Fibroblast of skin of abdomen (primary cell): ENCODE measurements at places on chromosomes 7 and 10.

GRCh38 chr10:47161465-47161864 lies 138.5 kb upstream of the GDF10 start:
- DNase-seq: no peak

- DNase-seq: no peak
Measured at GRCh38 chr10:77828377-77828776, 98.2 kb downstream of the DLG5 start.

GRCh38 chr7:121329191-121330052 lies 622 bp downstream of the WNT16 start:
- DNase-seq: no peak

GRCh38 chr7:157473051-157473569 lies 136.3 kb downstream of the DNAJB6 start:
- DNase-seq: no peak

DNA sequence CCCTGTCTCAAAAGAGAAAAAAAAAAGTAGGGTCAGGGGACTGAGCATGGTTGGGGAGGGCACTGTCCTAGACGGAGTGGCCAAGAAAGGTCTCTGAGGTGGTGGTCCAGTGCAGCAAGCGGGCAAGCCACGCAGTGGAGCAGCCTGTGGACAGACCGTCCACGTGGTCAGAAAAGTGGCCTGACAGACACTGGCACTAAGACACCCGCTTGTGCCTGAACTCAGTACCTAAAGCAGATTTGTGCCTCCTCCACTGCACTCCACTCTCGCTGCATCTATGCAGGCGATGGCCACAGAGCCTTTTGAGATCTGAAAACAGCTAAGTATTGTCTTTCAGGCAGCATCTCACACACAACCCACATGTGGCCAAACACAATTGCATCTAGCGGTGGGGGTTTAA lies 8.8 kb downstream of the ASB10 start:
- DNase-seq: no peak

GRCh38 chr7:80622541-80622940 lies 15.9 kb upstream of the CD36 start:
- DNase-seq: peak; percentile 59

- peak; percentile 67 for DNase-seq
Measured at GRCh38 chr7:24978843-24979469, 1.0 kb downstream of the OSBPL3 start.

DNA sequence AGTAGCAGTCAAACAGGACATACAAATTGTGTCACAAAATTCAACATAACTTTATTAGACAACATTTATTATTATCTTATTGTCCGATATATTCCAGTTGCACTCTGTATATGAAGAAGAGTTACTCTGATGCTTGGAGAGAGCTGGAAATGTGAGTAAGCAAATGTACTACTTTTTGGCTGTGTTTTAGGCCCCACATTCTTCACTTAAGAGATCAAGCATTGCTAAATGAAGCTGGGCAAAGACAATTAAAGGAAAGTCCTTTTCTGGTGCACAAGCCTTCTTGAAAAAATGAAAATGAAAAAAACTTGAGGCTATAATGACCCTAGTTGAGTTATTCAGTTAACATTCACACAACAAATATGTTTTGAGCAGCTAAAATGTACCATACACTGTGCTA lies 26.1 kb downstream of the MYPN start:
- peak; percentile 45 for DNase-seq

- DNase-seq: no peak
Measured at GRCh38 chr7:128431221-128431620, 21.4 kb upstream of the IMPDH1 start.

GRCh38 chr7:39693812-39694211 lies 70.4 kb downstream of the RALA start:
- DNase-seq: no peak

DNA sequence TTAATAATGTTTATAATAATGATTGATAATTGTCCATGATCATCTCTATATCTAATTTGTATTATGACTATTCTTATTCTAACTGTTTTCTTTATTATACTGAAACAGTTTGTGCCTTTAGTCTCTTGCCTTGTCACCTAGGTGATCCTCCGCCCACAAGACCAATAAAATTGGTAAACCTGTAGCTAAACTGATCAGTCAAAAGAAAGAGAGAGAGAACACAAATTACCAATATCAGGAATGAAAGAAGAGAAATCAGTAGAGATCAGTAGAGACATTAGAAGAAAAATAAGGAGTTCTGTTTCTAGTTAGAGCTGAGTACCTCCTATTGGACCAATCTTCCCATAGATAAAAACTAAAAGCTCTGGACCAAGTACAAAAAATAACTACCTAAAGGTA lies 6.1 kb upstream of the COA1 start:
- no peak for DNase-seq

- DNase-seq: no peak
Measured at GRCh38 chr7:132547821-132548220, 28.4 kb downstream of the PLXNA4 start.

- no peak for DNase-seq
Measured at GRCh38 chr7:146479040-146479439, 362.4 kb downstream of the CNTNAP2 start.

GRCh38 chr10:12690525-12691126 lies 310.9 kb downstream of the CCDC3 start:
- DNase-seq: no peak

DNA sequence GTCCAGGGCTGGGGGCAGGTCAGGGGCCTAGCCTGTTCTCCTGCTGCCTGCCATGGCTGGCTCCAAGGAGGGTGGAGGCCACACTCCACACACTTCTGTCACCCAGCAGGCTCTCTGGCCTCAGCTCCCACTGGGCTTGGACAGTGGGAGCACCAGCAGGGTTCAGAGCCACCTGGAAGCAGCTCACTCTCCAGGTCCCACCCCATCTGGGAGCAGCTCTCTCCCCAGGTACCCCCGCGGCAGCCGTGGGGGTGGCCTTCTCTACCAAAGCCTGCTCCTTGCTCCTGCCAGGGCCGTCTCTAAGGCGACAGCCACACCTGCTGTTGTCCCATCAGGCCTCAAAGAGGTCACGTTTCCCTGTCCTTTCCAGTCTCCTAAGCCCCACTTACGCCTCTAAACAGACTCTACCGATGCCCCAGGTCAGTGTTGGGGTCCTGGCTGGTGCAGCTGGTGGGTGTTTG lies 142.5 kb upstream of the RET start:
- no peak for DNase-seq

DNA sequence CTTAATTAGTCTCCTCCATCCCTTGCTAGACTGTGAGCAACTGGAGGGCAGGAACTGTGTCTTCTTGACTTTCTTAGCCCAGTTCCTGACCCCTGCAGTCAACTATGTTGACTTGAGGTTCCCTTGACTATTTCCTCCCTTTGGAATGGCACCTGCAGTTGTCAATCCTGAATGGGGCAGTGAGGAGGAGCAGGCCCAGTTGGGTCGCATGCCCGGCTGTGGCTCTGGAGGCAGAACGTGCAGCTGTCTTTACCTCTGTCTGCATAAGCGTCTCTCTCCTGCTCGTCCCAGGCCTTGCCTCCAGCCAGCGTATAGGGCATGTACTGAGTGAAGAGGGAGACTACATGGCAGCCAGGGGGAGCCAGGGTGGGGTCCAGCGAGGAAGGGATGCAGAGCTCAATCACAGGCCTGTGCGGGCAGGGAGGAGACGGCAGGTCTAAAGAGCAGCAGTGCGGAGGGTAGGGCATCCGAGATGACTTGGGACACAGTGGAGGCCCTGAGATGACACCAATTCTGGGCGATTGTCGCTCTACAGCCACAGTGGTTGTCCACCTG lies 26.8 kb downstream of the PYROXD2 start:
- no peak for DNase-seq

DNA sequence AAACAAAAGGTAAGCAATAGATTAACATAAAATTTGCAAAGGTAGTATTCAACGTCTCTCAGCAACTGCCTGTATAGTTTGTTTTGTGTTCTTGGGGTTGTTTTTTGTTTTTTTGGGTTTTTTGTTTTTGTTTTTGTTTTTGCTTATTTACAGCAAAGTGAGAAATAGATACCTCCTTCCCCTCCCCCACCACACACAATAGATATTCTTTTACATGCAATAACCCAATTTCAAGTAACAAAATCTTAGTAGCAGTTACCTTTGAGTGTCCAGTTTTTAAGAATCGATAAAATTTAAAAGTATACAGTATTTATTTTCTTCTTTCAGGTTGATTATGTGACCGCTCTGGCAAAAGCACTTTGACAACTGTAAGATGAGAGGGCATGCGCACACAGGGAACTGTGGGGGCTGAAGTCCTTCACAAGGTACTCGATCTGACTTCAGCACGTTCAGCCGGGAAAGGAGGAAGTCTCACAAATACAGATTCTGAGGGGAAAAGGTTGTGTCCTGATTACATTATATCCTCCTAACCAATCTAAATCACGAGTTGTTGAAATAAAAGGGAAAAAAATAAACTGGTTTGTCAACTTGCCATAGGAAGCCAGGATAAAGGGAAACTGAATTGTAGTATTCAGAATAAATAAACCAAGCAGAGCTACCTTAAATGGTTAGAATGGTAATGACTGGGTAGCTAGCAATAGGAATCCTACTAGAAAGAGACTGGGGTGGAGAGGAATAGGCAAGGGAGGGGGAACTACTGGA lies 47.8 kb downstream of the CPEB3 start:
- DNase-seq: peak; percentile 56

GRCh38 chr7:30702200-30702599 lies 19.9 kb upstream of the CRHR2 start:
- DNase-seq: no peak

DNA sequence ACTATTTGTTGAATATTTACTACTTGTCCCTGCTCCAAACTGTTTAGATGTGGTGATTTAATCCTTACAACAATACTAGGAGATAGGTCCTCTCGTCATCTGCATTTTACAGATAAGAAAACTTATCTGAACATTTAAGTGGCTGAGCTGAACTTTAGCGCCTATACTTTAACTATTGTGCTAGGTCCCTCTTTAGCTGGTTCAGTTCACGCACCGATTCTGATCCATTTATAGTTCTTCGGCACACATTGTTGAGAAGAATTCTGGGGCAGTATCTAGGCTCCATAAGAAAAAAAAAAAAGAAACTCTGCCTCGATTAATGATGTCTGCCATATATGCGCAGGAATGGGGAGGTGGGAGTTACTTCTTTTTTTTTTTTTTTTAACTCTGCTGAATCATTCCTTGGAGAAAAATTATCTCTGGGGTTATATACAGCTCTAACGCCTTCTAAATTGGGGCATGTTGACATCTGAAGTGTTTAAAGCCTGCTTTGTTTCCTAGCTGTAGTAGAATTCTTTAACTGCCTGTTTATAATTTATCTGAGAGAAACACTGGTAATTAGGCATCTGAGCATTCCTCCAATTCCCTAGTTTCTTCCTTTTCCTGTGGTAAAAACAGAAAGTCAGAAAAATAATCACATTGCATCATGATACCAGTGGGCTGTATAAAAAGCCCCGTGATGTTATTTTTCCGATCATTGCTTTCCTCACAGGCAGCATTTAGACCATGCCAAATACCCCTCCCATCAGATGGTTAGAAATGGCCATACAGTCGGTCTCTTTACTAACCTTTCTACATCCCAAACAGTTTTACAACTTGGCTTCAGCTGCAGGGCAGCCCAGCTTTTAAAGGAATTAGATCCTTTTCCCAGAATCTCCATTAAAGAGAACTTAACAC lies 98.5 kb upstream of the KDM7A start:
- DNase-seq: peak; percentile 19

- peak; percentile 95 for DNase-seq
Measured at GRCh38 chr10:44253769-44254462, 131.0 kb downstream of the CXCL12 start.

- no peak for DNase-seq
Measured at GRCh38 chr7:19206721-19207120, 61.5 kb upstream of the FERD3L start.

- peak; percentile 97 for DNase-seq
Measured at GRCh38 chr10:75547391-75548298, 116.2 kb downstream of the LRMDA start.

DNA sequence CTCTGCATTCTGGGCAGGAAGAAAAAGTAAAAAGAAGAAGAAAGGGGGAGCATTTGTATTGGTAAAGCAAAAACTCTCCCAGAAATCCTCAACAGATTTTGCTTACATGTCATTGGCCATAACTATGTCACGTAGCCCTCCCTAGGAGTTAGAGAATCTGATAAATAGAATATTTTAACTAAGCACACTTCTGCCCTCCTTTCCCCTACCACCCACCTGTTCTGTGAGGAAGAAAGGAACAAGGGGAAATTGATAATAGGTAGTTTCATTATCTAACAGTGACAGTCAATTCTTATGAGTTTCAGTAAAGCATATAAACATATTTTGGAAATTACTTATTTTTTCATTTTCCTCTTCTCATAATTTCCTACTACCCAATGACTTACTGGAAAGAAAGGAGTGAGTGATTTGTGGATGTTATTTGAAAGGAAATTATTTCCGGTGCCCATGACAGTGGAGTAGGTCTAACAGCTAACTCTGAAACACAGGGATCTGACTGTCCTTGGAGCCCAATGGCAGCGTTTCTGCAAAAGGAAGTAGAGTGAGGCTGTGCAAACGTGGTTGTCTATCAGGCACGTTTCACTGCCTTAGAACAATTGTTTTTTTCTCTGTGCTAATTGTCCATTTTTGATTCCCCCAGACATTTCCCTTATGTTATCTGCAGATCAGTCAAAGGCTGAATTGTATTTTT lies 128.6 kb upstream of the MDFIC start:
- DNase-seq: no peak

GRCh38 chr10:57818522-57818921 lies 449.2 kb downstream of the IPMK start:
- DNase-seq: no peak
